ENCODE measurements at places on chromosomes 16 and 17.
A peak's percentile ranks its signal among the peaks of the same experiment; 100 is the strongest.

- DNase-seq, result no peak
Observed at GRCh38 chr17:17698869-17699351, 17.7 kb downstream of the RAI1 start.

DNA sequence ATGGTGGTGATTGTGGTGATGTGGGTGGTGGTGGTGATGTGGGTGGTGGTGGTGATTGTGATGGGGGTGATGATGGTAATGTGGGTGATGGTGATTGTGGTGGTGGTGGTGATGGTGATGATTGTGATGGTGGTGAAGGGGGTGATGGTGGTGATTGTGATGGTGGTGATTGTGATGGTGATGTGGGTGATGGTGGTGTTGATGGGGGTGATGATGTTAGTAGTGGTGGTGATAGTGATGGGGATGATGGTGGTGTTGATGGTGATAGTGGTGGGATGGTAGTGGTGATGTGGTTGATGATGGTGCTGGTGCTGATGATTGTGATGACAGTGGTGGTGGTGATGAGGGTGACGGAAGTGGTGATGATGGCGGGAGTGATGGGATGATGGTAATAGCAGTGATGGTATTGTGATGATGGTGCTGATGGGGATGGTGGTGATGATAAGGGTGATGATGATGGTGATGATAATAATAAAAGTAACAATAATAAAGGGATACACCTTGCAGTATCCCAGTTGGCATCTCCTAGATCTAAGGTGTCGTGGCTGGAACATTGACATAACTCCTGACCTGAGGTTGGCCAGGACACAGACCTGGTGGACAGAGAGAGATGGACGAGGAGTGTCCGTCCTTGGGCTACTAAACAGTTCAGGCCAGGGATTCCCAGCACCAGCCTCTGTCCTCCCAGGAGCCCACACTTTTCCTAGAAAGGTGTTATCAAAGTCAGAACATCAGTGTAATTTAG, 344.5 kb downstream of the SEC14L1 start:
- no peak for DNase-seq

DNA sequence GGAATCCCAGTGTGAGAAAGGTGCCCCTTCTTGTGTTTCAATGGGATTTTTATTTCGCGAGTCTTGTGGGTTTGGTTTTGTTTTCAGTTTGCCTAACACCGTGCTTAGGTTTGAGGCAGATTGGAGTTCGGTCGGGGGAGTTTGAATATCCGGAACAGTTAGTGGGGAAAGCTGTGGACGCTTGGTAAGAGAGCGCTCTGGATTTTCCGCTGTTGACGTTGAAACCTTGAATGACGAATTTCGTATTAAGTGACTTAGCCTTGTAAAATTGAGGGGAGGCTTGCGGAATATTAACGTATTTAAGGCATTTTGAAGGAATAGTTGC, 567 bp downstream of the UBB start:
- DNase-seq, result peak; percentile 22

GRCh38 chr16:71626018-71626857, at the start of gene MARVELD3:
Gene MARVELD3 (plus strand): TSS chr16:71626184. CDS start chr16:71626230, 46 bp downstream.
- DNase-seq, result no peak

DNA sequence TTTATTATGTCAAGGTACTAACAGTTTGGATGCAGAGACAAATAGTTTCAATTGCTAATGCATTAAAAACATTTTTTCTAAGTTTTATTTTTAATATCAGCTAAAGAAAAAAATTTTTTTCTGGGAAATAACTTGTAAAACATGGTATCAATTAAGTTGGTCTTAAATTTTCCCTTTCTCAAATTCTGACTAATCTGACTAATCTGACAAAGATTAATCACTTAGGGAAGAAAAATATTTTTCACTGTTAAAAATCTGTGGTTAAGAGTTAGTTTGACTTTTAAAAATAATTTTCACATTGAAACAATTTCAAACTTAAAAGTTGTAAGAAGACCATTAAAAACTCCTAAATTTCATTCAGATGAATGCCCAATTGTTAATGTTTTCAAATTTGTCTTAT, 74.6 kb downstream of the MYO1D start:
- DNase-seq, result no peak

DNA sequence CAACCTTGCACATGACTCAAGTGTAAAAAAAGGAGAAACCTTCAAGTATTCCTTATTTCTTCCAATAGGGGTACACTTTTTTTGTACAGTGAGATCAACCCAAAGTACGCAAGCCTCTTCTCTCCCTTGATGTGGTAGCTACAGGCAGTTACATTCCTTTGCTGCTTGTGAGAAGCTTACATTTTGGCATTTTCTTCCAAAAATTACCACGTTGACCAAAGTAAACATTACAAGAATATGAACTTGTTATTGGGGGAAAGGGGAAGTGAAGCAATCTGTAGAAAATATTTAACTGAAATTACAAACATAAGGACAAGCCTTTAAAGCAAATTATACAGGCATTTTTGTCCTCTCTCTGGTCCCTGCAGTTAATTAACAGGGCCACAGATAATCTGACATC, 97.0 kb upstream of the TOB1 start:
- DNase-seq, result no peak

- DNase-seq, result no peak
Observed at GRCh38 chr17:72361892-72362291, 241.1 kb downstream of the SOX9 start.

DNA sequence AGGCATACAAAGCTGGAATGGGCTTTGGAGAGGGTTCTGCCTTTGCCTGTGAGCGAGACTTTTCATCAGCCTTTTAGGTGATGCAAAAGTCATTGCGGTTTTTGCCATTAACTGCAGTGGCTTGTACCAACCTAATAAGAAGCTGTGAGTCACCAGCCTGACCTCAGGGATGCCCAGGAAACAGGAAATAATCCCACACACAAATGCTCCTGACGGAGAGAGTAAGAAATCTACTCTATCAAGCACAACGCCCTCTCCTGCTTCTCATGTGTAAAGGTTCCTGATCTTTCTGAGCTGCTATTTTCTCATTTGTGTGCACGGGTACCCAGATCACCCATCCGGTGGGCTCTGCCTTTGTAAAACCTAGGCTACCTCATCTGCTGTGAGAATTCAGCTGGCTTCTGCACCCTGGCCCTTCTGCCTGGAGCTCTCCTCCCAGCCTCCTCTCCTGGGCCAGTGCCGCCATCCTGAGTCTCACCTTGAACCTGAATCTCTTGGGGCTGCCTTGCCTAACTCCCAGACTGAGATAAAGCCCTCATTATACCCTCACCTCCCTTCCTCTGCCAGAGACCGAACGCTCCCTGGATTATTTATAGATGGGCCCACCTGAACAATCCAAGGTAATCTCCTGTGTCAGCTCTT, 299.7 kb downstream of the C16orf95 start:
- DNase-seq, result no peak

DNA sequence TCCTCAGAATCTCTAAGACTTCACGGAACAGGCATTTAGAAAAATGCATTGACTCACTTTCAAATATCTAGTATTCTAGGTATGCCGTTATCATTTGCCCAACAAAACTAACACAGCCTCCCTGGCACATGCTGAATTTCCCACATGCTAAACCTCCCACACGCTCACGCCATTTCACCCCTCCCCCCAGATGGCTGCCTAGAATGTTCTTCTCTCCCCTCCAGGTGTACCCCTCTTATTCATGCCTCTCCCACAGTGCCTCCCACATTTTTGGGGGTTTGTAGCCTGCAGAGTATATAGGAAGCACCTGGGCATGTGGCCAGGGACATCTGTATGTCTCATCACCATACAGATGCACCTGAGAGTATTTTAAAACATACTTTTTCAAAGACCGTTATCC, 38.2 kb upstream of the ICAM2 start:
- DNase-seq, result no peak

GRCh38 chr17:64694207-64694606, 32.1 kb upstream of the SMURF2 start:
- DNase-seq, result no peak

DNA sequence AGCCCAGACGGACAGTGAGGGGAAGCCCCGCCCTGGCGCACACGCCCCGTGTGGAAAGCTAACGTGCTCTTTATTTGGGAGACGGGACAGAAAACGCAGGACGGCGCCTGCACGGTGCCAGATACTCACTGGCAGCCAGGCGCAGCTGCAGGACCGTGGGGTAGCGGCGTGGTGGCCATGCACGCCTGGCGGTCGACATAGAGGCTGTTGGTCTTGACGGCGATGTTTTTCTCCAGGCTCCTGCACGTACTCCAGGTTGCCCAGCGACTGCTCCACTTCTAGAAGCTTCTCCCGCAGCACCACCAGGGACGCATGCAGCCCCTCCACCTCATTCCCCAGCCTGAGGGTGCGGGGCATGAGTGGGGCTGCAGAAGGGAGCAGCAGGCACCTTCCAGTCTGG, 5.1 kb upstream of the C1QTNF8 start:
- no peak for DNase-seq

DNA sequence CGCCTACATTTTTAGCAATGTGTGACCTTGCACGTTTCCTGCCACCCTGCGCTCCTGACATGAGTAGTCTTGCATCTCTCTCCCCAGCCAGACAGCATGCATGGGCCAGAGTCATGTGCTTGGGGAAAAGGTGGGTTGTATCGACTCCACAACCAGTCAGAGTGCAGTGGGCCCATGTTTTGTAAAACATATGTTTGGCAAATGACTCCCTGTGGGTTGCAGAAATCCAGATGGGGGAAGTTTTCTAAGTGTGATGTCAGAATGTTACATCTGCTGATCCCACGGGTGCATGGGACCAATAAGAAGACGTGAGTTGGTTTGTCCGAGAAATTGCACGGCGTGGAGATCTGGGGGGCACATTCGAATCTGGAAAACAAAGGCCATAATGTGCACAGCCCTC, 147.1 kb downstream of the FOXL1 start:
- DNase-seq, result no peak

DNA sequence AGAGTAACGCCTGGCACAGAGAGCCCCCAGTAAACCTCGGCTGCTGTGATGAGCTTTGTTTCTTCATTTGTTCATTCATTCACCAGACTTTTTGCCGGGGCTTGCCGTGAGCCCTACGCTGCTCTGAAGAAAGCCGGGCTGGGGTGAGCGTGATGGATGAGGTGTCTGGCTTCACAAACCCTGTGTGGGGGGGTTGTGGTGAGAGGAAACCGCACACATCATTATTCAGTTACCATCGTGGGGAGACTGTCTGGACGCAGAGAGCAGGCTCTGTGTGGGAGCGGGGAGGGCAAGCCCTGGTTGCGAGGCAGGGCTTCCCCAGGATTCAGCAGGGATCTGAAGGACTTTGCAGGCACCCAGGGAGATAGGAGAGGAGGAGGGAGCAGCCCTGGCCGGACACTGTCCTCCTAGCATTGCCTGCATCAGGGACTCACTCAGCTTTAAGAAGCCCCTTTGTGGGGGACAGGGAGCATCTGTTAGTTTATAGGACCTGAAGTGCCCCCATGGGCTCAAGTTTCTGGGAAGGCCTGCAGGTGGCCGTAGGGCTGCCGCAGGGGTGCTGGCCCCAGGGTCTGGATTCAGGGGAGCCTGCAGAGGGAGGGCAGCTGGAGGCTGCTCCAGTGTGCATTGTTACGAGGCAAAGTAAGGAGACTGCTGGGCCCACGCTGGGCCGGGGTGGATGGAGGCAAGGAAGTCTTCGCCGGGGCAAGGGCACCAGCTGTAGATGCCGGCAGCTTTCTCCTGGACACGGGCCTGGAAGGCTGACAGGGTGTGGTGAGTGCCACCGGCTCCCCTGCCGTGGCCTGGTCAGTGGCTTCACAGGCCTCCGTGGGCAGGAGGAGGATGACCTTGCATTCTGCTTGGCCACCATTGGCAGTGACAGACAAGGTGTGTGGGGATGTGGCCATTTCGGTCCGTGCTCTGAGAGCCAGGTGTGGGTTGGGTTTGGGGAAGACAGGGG, 334.5 kb downstream of the SEC14L1 start:
- no peak for DNase-seq

GRCh38 chr17:76982408-76983074, 114.3 kb downstream of the MGAT5B start:
- no peak for DNase-seq

DNA sequence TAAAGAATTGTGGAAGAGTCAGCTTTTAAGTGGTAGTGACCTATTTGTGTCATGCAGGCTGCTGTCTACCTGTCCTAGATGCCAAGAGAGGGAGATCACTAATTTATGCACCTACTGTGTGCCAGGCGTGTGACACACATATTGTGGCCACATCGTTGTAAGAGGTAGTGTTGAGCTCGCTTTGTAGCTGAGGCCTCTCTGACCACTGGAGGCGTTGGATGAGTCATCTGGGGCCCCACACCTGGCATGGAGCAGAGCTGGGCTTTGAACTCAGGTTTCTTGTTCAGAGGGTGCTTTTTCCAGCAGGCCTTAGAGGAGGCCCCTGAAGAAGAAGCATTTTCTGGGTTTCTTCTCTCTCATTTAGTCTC, 52.3 kb upstream of the LGALS9 start:
- DNase-seq, result peak; percentile 56

GRCh38 chr16:10907757-10908045, 30.7 kb downstream of the CIITA start:
- no peak for DNase-seq

GRCh38 chr17:29176558-29177351, 3.4 kb downstream of the MYO18A start:
- peak; percentile 48 for DNase-seq

- no peak for DNase-seq
Observed at GRCh38 chr17:8091033-8091687, 3.6 kb upstream of the ALOX12B start.

- no peak for DNase-seq
Observed at GRCh38 chr17:57370619-57371018, 114.3 kb downstream of the MSI2 start.

DNA sequence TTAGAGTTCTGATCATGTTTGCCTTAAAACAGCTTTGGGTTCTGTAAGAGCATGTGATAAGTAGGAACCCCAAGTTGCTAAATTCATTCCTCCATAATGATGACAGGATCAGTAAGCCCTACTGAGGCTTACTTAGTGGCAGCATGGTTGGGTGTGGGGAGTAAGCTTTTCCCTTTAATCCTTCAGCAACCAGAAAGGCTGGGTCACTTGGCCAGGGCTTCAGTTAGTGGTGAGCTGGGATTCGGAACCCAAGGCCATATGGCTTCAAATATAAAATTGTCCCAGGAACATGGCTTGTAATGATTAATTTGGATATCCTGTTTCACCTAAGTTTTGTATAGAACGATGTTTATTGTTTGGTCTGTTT, 850 bp downstream of the GINS3 start:
- no peak for DNase-seq

GRCh38 chr16:80151722-80152111, 389.1 kb upstream of the DYNLRB2 start:
- DNase-seq, result no peak

Data from GM12864 (cell line).